Stimulated activated CD4-positive, alpha-beta T cell treated with anti-CD3 and anti-CD28 coated beads, Interleukin-1b, Interleukin-23, amount 100 ng/mL, for 1 hour (primary cell): ENCODE measurements at places on chromosomes 4 and X.
A peak's percentile ranks its signal among the peaks of the same experiment; 100 is the strongest.

DNA sequence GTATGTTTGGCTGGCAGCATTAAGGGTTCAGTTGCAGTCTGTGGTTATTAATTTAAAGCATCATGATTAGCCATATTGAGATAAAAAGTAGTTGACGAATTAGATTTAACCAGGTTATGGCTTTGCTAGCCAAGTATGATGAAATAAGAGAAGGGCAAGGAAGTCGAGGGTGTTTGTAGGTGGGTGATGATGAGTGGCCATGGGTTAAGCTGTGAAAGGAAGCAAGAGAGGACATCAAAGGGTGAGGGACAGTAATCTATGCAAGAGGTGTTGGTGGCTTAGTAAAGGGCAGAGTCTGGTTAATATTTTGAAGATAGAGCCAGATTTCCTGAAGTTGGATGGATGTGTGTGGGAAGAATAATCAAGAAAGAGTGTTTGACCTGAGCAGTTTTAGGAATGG, 44.5 kb downstream of the STIM2 start:
- DNase-seq: no peak

DNA sequence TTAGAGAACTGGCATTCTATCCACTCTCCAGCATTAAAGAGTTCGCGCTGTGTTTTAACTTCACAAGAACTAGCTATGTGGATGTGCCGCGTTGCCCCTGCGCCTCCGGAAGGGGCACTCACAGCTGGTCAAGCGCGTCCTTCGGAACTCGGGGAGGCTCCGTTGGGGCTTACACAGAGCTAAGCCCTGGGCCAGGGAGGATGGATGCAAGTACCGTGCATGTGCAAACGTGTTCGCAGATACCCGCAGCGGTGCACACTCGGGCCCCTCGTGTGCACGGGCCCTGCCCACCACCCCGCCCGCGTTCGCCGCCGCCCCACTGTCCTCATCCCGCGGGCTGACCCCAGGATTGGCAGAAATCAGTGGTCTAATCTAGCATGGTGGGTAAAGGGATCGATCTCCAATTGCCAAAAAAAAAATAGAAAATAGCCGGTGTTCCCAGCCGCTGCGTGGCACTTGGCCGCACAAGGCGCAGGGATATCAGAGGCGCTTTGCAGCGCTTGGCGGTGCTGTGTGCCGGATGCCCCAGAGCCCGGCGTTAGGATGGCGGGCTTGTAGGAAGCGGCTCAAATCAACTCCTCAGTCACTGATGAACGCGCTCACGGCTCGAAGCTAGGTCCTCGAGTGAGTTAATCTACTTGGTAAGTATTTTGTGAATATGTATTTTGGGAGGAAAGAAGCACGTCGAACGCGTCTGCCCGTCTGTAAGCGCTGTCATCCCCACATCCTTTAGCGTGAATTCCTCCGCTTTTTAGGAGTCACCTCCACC, 989 bp upstream of the PCDH10 start:
- no peak for DNase-seq

GRCh38 chrX:15815779-15816437, 25.6 kb downstream of the ZRSR2 start:
- DNase-seq: no peak

DNA sequence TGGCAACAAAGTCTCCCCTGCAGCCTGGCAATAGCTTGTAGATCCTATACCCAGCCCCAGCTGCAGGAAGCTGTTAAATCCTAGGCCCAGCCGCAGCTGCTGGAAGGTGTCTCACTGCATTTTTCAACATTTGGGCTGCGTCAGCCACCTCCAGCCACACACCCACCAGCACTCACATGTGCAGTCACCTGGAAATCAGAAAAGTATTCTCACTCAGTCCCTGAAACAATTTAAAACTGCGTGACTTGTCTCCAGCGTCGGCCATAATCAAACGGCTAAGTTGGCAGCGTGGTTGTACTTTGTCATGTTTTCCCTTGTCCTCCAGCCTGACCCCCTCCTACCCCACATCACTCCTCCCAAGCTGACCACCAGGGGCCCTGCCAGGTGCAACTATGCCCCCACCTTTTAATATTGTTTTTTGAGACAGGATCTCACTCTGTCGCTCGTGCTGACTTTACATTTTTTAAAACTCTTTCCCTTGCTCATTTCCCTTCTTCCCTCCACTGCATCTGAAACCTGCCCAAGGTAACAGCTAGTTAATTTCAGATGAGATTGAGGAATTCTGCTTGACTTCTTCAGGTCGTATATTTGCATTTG, 97.2 kb upstream of the FRG1 start:
- DNase-seq: no peak

DNA sequence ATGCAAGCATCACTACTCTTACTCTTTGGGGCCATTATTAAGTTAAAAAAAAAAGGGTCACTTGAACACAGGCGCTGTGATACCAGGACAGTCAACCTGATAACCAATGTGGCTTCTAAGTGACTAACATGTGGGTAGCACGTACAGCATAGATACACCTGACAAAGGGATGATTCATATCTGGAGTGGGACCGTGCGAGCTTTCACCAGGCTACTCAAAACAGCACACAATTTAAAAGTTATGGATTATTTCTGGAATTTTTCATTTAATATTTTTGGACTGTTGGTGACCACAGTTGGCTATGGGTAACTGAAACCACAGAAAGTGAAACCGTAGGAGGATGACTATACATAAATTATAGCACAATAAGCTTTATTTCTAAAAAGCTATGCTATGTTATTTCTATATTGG, 113.8 kb upstream of the STIM2 start:
- no peak for DNase-seq

- DNase-seq: peak; percentile 36
Observed at GRCh38 chr4:3480528-3481112, 17.5 kb downstream of the DOK7 start.

- DNase-seq: no peak
Observed at GRCh38 chr4:96736352-96736889, 896.5 kb downstream of the PDHA2 start.

- DNase-seq: no peak
Observed at GRCh38 chr4:66376396-66376795, 706.1 kb upstream of the EPHA5 start.
